Caudate nucleus (tissue), 63 donors: ENCODE measurements at places on chromosomes 16 and 17.

GRCh38 chr17:57425431-57425830 lies 169.1 kb downstream of the MSI2 start:
- DNase-seq = no peak

DNA sequence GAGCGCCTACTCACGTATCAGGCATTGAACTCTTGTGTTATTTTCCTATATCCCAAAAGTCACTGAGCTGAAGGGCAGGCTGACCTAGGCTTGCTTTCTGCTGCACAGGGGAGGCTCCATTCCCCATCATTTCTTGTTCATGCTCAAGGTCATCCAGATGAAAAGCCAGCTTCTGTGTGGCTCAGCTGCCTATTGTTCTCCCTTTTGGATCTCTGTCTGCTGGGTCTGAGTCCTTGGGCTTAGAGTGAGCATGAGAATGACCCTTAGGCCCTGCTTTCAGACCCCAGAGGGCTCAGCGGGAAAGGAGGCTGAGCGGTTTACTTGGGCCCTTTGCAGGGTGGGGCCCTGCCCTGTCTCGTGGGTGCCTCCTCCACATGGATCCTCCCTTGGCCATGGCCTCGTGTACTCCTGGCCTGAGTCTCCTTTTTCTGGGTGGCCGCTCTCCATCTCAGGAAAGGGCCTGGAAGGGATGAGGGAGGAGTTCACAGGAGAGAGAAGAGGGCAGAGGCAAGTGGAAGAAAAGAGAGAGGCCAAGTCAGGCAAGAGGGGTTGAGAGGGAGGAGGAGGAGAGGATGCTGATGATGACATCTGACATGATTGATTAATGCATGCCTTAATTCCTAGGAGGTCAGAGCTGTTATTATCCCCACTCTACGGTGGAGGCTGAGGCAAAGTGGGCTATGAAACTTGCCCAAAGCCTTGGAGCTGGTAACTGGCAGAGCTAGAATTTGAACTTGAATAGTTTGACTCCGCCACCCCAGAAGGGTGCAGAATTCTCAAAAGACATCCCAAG lies 19.8 kb upstream of the MAP3K14 start:
- DNase-seq = no peak

DNA sequence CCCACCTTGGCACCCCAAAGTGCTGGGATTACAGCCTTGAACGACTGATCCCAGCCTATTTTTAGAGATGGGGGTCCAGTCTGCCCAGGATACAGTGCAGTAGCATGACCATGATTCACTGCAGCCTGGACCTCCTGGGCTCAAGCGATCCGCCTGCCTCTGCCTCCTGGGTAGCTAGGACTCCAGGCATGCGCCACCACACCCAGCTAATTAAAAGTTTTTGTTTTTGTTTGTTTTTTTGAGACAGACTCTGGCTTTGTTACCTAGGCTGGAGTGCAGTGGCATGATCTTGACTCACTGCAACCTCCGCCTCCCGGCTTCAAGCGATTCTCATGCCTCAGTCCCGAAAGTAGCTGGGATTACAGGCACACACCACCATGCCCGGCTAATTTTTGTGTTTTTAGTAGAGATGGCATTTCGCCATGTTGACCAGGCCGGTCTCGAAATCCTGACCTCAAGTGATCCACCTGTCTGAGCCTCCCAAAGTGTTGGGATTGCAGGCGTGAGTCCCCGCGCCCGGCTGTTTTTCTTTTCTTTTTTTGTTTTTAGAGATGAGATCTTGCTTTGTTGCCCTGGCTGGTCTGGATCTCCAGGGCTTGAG lies 2.3 kb upstream of the PAFAH1B1 start:
- DNase-seq = no peak

GRCh38 chr17:68961214-68961882 lies 6.2 kb upstream of the ABCA8 start:
- DNase-seq = no peak

DNA sequence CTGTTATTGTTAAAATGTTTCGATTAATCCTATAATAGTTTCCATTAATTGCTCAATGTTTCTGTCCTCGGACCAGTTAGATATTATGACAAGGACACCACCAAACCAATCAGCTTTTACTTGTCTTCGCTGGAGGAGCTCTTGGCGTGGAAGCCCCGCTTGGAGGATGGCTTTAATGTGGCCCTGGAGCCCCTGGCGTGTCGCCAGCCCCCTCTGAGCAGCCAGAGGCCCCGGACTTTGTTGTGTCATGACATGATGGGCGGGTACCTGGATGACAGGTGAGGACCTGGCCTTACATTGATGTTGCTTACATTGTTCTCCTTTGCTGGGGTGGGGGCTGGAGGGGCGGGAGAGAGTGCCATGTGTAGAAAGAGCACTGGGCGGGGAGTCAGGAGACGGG lies 3.0 kb downstream of the ENGASE start:
- DNase-seq = no peak
